AG04449 (cell line): ENCODE measurements at places on chromosomes 4 and X.
A peak's percentile ranks its signal among the peaks of the same experiment; 100 is the strongest.

GRCh38 chrX:128020701-128021100 is 31.5 kb downstream of the ACTRT1 start:
- no peak for DNase-seq

DNA sequence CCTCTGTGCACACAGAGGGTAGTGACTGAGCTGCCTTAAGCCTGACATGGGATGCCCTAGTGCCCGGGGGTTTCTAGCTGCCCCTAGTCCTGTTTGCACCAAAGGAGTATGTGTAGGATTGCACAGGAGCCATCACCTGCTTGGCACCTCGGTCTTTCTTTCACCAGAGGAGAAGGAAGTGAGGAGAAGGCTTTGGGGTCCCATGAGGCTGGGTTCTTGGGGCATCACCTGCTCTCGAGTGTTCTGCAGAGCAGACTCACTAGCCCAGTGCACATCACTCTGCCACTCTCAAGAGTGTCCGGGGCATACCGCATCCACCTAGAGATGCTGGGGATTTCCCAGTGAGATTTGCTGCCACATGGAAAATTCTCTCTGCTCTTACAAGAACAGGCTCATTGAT is 40.5 kb upstream of the GPR78 start:
- no peak for DNase-seq

- DNase-seq = peak; percentile 96
Measured at GRCh38 chr4:156476359-156476758, 495.2 kb downstream of the PDGFC start.

DNA sequence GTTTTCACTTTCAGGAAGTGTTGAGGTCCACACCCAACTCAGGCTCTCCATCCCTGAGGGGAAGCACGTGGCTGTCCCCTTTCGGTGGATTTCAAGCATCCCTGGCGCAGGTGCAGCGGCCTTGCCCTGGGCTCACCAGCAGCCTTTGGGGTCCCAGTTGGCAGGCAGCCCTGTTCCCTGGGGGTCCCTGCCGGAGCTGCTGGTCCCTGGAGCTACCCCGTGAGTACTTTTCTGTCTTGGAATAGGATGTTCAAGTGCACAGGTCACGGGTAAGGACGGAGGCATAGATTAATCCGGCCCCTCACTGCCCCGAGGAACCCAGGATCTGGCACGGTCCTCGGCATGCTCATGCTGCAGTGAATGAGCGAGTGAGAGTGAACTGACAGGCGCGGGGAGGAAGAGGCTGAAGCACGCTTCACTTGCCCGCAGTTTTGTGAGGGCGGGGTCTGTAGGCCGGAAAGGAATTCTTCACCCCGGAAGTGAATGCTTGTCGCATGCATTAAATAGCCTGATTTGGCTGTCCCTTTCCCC is 117.2 kb upstream of the FAT1 start:
- no peak for DNase-seq

DNA sequence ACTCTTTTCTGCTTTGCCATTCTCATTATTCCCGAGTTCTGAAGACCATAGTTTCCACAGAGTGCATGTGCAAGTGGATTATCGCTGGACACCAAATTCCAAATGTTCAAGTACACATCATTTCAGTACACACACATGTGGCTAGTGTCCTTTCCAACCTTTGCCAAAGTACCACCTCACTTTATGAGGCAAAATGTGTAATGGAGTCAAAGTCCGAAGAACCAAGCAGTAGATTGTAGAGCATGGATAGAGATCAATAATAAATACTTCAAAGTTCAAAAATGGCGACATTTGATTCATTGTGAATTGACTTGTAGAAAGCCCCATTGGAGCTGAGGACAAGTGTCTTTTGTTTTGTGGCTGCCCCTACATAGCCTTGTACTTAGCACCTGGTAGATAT is 115.6 kb downstream of the TMEM164 start:
- DNase-seq = no peak

DNA sequence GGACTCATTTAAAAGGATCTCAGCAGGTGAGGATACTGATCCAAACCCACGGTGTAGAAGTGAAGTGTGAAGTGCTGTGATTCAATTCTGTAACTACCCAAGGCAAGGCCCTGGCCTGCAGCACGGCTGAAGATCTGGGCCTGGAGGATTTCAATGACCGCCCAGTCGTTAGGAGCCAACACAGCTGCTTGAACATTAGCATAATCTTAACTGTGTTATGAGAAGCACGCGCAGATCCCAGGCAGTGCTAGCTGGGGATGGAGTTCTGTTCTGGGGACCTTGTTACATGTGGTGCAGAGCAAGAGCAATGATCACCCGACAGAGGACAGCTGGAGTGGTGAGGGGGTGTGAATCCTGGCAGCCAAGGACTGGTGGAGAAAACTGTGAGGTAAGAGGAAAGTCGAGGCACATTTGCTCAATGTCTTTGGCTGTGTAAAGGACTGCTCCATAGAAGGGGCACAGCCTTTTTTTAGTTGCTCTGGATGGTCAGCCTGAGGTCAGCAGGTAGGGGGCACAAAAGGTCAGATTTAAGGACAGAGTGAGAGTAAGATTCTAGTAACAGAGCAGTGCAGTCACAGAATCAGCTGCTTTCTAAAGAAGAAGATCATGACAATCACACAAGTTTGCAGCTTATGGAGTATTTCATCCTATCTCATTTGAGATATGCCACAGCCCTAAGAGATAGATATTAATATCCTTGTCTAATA is 181.8 kb downstream of the DCLK2 start:
- DNase-seq = no peak

DNA sequence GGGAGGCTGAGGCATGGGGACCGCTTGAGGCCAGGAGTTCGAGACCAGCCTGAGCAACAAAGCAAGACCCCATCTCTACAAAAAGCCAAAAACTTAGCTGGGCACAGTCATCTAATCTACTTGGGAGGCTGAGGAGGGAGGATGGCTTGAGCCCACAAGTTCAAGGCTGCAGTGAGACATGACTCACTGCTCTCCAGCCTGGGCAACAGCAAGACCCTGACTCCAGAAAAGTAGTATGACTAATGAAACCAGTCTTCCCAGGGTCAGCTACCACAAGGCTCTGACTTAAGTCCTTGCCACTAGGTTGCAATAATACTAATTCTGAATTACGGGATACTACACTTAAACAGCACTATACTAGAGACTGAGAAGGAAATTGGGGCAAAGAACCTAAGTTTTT is 33.1 kb downstream of the ERVMER34-1 start:
- DNase-seq = no peak

DNA sequence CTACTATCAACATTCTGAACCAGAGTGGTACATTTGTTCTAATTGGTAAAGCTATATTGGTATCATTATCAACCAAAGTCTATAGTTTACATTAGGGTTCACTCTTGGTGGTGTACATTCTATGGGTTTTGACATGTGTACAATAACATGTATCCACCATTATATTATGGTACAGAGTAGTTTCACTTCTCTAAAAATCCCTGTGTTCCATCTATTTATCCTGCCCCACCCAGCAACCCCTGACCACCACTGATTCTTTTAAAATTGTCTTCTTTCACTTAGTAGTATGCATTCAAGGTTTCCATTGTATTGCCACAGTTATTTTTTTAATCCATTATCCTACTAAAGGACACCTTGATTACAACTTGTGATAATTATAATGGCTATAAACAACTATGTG is 15.3 kb upstream of the TMPRSS11D start:
- DNase-seq = no peak

GRCh38 chrX:31130457-31131220 is 58.8 kb upstream of the FTHL17 start:
- no peak for DNase-seq

DNA sequence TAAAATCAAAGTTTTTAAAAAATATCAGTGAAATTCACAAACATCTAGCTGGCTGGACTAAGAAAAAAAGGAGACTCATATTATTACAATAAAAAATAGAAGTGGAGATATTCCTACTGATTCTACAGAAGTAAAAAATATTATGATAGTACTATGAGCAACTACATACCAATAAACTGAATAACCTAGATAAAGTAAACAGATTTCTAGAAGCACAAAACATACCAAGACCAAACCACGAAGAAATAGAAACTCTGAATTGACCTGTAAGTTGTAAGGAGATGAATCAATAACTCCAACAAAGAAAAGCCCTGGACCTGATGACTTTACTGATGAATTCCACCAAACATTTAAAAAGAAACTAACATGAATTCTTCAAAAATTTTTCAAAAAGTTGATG is 867.3 kb downstream of the PCDH18 start:
- DNase-seq = no peak

DNA sequence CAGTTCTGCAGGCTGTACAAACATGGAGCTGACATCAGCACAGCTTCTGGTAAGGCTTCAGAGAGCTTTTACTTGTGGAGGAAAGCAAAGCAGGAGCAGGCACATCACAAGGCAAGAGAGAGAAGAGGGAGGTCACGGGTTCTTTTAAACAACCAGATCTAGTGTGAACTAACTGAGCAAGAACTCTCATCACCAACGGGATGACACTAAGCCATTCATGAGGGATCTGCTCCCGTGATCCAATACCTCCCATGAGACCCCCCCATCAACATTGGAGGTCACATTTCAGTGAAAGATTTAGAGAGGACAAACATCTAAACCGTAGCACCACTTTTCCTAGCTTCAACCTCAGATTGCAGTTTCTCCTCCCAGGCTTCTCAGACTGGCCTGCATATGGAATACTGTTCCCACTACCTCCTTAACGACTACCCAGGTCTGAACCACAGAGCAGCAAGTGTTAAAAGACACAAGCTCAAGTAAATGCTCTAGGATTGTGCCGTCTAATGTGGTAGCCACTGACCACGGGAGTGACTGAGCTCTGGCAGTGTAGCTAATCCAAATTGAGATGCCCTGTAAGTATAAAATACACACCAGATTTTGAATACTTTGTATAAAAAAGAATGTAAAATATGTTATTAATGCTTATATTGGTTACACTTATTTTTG is 192.7 kb downstream of the PTTG2 start:
- no peak for DNase-seq

- DNase-seq = no peak
Measured at GRCh38 chr4:107850438-107850837, 25.7 kb downstream of the SGMS2 start.

DNA sequence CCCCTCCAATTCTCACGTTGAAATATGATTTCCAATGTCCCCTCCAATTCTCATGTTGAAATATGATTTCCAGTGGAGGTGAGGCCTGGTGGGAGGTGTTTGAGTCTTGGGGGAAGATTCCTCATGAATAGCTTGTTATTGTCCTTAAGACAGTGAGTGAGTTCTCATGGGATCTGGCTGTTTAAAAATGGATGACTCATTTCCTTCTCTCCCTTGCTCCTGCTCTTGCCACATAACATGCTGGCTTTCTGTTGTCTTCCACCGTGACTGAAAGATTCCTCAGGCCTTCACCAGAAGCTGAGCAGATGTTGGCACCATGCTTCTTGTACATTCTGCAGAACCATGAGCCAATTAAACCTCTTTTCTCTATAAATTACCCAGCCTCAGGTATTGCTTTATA is 346.8 kb upstream of the TECRL start:
- no peak for DNase-seq

DNA sequence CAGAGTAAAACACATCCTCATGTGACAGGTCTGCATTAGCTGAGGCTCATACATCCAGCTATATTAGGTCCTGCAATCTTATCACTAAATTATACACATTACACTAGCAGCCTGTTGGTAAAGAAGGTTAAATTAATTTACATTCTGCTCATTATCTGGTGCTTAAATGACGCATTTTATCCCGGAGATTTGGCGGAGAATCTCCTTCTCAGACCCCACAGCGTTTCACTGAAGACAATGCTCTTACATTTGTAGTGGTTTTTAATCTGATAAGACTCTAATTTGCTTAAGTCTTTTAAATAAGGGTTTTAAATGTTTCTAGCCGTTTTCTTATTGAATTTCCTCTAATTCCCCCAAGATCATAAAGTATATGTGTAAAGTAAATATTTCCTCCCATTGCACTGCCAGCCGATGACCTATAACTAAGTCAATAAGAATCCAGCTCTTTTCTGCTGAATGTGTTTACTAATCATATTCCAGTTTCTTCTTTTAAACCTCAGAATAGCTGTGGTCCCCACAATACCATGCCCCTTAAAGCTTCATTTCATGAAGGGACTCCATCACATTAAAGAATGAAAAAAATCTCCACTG is 2.1 kb upstream of the PITX2 start:
- DNase-seq = no peak

DNA sequence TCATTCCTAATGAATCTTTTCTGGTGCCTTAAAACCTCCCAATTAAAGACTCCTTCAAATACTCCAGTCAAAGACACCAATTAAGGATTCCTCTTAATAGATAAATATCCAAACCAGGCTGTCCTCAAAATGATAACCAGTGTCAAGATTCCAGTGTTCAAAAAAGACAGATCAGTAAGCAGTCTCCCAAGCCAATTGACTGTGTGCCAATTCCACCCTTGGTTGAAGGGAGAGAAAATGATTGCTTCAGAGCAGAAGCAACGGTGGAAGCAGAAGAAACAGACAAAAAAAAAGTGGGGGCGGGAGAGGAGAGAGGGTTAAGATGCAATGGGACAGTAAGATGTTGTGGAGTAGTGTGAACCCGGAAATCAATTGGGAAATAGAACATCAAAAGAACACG is 216.0 kb upstream of the FTHL17 start:
- no peak for DNase-seq

DNA sequence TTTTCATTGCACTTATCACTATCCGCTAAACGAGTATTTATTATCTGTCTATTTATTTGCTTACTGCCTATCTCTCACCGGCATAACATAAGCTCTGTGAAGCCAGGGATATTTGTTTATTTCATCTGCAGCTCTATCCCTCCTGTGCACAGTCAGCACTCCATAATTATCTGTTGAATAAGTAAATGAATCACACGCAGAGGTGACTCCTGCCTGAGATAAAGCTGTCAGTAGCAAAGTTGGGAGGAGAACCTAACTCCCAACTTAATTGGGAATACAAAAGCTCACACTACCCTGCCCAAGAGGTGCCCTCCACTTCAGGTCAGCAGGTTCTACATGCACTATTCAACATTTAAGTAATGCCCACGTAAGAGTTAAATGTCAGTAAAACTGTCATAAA is 85.7 kb downstream of the CORIN start:
- DNase-seq = no peak

DNA sequence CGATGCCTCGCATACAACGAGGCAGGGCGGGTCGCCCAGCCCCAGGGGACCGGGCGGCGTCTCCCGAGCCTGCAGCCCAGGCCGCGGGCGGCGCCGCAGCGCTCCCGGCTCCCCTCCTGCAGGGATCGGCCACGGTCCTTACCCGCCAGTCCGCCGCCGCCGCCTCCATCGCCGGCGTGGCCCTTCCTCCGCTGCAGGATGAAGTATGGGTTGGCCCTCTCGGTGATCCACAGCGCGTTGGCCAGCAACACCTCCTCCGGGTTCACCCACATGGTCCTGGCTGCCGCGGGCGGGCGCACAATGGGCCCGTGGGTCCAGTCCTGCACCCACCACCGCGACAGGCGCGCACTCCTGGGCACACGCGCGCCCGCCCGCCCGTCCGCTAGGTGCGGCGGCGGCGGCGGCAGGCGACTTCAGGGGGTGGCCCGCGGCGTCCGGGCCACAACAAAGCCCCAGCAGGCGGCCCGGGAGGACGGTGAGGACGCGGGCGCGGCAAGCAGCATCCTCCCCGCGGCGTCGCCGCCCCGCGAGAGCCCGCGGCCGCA is 339 bp downstream of the TBC1D9 start:
- no peak for DNase-seq
